ENCODE measurements at places on chromosomes 7 and 10. TPM values are rescaled to one million over a fixed set of nuclear protein-coding genes. Genes with fewer than 3 reads are reported as not detected.

GRCh38 chr7:118312966-118313365 lies 88.5 kb downstream of the ANKRD7 start:
- no peaks in the 10 kb centered on the region for H3K4me1 ChIP-seq
- H3K4me3 ChIP-seq = no peak overlapping the region
- no peak for DNase-seq
- H3K27ac ChIP-seq = no peak overlapping the region
- H3K36me3 ChIP-seq = no peaks in the 10 kb centered on the region

DNA sequence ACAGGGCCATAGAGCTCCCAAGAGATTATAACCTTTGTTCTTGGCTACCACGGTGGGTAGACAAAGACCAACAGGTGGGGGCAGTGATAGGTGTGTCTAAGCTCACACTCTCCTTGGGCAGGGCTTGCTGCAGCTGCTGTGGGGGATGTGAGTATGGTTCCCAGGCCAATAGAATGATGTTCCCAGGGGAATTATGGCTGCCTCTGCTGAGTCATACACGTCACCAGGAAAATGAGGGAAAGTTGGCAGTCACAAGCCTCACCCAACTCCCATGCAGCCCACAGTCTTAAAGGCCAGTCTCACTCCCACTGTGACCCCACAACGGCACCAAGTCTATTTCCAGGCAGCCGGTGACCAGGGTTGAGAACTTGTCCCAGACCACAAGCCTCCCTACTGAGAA lies 453.4 kb upstream of the PODXL start:
- no peak for DNase-seq
- H3K4me1 ChIP-seq = no peaks in the 10 kb centered on the region
- no peaks in the 10 kb centered on the region for H3K36me3 ChIP-seq
- H3K4me3 ChIP-seq = no peak overlapping the region
- no peak overlapping the region for H3K27ac ChIP-seq
- H3K27me3 ChIP-seq = no peaks in the 10 kb centered on the region

- DNase-seq = no peak
- no peak overlapping the region for H3K4me3 ChIP-seq
- no peaks in the 10 kb centered on the region for H3K4me1 ChIP-seq
Observed at GRCh38 chr7:157544980-157545680, 208.3 kb downstream of the DNAJB6 start.

- H3K4me1 ChIP-seq = no peaks in the 10 kb centered on the region
- no peak overlapping the region for H3K4me3 ChIP-seq
- no peaks in the 10 kb centered on the region for H3K36me3 ChIP-seq
- no peaks in the 10 kb centered on the region for H3K27me3 ChIP-seq
- DNase-seq = no peak
- no peak overlapping the region for H3K27ac ChIP-seq
Observed at GRCh38 chr10:114337510-114338462, 66.5 kb downstream of the AFAP1L2 start.

DNA sequence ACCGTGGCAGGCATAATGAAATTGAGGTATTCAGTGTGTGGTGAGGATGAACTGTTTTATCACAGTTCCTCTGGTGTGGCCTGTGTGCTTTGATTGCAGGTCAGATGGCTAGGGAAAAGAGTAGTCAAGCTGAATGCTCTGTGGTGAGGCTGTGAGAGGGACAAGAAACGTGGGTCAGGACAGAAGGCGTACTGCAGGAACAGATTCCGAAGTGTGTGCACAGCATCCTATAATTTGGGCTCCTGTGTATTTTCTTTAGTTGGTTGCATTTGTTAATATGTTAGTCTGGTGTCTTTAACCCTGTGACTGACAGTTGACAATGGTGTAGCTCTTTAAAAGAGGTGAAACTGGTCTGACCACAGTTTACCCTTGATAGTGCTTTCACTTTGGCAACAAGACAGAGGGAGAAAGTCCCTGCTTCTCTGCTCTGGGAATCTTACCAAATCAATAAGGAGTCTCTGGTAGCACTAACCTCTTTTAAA lies 76.5 kb downstream of the AUTS2 start:
- peaks cover 9% of the 10 kb centered on the region for H3K4me1 ChIP-seq
- no peaks in the 10 kb centered on the region for H3K27me3 ChIP-seq
- H3K27ac ChIP-seq = no peak overlapping the region
- H3K36me3 ChIP-seq = no peaks in the 10 kb centered on the region
- no peak overlapping the region for H3K4me3 ChIP-seq

DNA sequence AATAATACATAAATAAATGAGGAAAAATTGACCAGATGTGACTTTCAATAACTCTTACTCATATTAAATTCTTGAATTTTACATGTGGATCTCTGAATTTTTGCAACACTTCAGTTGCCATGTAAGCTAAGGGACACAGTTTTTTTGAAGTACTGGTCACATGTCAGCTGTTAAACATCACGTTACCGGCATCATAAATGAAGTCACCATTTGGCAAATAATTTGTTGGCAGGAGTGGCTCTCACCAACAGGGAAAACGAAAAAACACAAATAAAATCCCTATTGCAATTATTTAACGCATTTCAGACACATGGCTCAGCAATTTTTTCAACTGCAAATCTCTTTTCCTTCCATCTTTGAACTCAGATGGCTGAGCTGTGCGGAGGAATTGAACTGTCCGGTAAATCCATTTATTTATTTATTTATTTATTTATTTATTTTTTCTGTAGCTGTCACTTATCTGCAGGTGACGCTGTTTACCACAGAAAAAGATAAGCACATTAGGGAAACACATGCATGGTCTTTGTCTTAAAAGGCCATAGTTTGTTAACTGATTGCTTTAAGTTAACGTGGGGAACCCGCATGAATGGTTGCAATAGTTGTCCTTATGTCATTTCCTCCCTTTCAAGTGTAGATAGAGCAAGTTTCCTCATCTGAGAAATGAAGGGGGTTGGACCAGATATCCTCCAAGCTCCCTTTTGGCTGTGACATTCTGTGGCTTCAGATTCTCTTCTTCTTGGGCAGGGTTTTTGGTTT lies 64.7 kb upstream of the JAZF1 start:
- no peaks in the 10 kb centered on the region for H3K36me3 ChIP-seq
- DNase-seq = no peak
- no peak overlapping the region for H3K4me3 ChIP-seq
- H3K27ac ChIP-seq = no peak overlapping the region
- H3K4me1 ChIP-seq = no peaks in the 10 kb centered on the region

The XRCC2 gene
- 2.3 TPM for total RNA-seq

GRCh38 chr7:129646369-129647021 lies 35.0 kb downstream of the NRF1 start:
- DNase-seq = no peak
- H3K36me3 ChIP-seq = peaks cover 22% of the 10 kb centered on the region
- peaks cover 3% of the 10 kb centered on the region for H3K4me1 ChIP-seq
- H3K27me3 ChIP-seq = no peaks in the 10 kb centered on the region
- H3K4me3 ChIP-seq = no peak overlapping the region

- H3K4me3 ChIP-seq = no peak overlapping the region
- no peaks in the 10 kb centered on the region for H3K27me3 ChIP-seq
- no peak for DNase-seq
- peaks cover 20% of the 10 kb centered on the region for H3K4me1 ChIP-seq
Observed at GRCh38 chr7:139075871-139076686, 33.4 kb downstream of the ZC3HAV1 start.

The CDC14C gene
- total RNA-seq = not detected

All from activated B cell treated with CpG ODN at 0.5 μM for 24 hours (primary cell).